AG09309 (cell line): ENCODE measurements at places on chromosomes 7 and 10.

DNA sequence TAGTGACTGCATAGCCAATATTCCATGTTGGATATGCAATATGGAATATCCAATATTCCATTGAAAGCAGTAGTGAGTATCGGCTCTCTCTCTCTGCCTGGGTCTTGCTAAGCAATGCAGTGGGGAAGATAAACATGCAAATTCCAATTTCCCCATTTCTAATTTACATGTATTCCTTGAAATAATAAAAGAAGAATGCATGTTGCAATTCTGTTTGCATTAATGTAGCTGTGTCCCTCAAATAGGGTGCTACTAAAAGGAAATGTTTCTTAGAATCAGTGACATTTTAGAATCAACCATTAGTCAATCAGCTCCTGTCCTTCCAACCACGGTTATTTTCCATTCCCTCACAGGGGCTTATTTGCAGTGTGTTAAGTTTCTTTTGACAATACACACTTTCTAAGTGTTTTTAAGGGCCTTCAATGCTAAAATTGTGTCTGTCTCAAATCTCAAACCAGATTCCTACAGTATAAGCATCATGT is 46.7 kb downstream of the AFAP1L2 start:
- DNase-seq: no peak

GRCh38 chr7:129803546-129804081 is 149.1 kb downstream of the UBE2H start:
- no peak for DNase-seq

DNA sequence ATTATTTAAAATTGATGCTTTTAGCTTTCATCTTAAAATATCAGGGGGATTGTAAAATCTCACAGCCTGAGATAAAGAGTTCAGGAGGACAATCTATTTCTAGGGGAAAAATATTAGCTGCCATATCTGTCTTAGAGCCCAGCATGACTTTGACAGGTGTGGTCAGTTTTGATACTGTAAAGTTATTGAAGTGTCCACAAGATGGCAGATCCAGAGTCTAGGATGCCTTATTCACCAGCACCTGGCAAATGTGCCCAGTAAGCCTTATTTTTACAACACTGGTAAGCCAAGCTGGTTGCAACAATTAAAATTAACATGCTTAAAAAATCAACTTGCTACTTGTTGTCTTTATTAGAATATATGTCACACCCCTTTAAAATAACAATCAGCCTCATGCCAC is 579.3 kb downstream of the SH2D4B start:
- DNase-seq: no peak

DNA sequence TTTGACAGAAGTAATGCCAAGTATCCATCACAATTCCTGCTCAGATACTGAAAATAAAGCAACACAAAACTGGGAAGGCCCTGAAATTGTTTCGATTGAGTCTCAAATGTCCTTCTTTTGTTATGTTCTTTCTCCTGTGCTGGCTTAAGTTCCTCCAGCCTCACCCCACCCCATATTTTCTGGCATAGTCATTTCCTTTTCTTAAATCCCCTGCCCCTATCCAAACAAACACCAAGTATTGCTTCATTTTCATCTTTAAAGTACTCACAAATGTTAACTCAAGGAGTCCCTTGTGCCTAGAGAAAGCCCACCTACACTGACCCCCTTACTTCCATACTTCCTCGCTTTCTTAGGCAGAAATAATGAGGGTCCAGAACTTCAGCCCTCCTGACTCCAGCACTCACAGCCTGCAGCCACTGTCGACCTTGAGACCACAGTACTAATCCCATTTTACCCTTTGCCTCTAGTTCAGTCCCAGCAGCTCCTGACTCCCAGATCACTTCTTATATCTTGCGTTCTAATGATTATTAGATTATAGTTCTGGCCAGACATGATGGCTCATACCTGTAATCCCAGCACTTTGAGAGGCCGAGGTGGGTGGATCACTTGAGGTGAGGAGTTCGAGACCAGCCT is 73.2 kb upstream of the ST8SIA6 start:
- no peak for DNase-seq

DNA sequence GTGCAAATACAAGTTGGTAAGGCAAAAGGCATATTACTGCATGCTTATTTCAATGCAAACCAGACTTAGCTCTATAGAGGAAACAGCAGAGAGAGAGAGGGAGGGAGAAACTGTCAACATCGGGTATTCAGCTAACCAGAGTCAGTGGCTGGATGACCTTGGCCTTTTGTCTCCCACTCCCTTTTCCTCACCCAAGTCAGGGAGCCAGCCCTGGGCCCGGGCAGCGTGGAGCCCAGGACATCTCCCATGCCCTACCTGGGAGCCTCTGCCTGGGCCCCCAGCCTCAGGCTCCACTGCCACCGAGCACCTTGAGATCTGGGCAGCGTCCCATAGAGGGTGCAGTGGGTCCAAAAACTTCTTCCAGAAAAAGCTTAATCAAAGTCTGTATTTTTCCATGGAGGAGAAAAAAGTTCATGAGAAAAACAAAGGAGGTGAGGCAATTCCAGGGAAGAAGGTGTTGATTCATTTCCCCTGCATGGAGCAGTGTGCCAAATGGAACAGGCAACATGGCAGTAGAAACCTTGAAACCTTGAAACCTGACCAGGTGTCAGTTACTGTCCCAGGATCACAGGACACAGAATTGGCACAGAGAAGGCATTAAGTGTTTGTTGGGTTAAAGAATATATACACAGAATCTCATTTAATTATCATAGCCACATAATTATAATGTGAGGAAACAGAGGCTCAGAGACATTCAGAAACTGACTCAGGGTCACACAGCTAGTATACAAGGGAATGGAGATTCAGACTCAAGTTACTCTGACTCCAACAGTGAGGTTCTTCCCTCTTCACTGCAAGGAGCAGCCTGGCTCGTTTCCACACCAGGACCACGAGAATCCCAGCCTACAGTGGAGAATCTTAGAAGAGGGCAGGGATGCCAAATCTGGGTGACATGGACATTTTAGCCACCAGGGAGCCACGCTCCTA is 5.8 kb upstream of the NCOA4 start:
- no peak for DNase-seq

DNA sequence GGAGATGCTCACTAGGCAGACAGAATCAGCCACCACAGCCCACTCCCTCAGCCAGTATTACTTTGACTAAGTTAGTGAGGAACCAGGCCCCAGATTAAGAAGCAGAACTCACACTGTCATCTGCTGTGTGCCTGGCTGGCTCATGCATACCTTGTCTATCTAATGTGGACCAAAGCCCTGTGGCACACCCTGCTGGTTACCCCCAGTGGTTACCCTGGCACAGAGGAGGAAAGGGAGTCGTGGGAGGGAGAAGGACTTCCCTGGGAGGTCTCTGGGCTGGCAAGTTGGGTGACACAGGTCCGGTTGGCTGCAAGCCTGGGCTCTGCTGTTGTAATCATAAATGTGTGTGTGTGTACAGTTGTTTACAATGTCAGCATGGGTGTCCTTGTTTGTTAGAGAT is 7.5 kb upstream of the SH2D4B start:
- no peak for DNase-seq

- no peak for DNase-seq
Observed at GRCh38 chr7:54915870-54916598, 102.8 kb upstream of the EGFR start.

DNA sequence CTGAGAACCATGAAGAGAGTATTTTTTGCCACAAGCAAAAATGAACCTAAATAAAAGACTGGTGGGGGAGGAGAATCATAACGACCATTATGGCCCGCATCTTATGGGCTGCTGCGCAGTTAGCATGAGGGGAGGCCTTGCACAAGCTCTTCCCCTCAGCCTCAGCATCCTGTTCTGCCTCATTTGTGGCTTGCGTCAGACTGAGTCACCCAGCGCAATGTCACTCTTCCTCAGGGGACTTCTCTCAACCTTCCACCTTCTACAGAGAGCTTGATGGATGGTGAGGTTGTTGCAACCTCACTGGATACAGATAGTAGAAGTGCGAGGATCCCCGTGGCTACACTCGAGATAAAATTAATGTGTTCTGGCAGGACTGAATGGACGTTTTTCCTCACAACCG is 16.8 kb upstream of the GPR15LG start:
- no peak for DNase-seq
